Astrocyte of the spinal cord (primary cell): ENCODE measurements at places on chromosomes 3 and 15.

DNA sequence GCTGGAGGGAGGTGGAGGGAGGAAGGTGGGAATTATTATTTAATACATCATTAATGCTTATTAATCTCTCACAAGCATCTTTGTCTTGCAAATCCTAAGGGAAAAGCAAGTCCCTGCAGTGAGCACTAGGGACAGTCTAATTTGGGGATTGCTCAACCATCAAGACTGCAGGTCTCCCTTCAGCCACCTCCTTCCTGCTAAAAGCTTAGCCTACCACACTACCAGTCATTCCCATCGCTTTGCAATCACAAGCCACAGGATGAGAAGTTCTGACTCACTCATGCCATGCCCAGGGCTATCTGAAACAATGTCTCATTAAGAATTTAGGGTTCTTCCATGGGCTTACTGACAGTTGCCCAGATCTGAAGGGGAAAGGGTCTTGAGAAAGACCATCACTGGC lies 51.0 kb upstream of the EIF1B start:
- DNase-seq: no peak

GRCh38 chr3:182671541-182671940 lies 121.8 kb upstream of the ATP11B start:
- DNase-seq: no peak

DNA sequence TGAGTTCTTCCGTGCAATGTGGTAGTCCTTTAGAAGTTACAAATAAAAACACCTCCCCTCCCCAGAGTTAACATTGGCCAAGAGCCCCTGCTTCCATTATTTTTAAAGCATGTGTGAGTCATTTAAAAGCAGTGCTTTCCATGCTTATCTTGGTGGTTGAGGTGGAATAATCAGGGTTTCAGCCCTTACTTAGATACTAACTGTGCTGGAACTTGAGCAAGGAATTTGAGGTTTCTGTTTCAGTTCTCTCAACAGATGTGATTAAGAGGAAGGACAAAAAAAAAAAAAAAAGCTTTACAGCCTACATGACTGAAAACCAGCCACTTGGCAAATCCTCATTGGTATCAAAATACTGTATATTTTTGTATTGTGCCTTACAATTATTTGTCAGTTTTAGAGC lies 64.5 kb downstream of the CGNL1 start:
- peak; percentile 91 for DNase-seq

GRCh38 chr3:48466386-48467109 lies 20.0 kb downstream of the ATRIP start:
- DNase-seq: no peak

- DNase-seq: no peak
These were observed 764.5 kb downstream of the TUSC7 start for GRCh38 chr3:117473981-117474538.

GRCh38 chr3:144429719-144430121 lies 458.1 kb downstream of the DIPK2A start:
- DNase-seq: no peak

- DNase-seq: no peak
These were observed 11.2 kb downstream of the ALDH1A3 start for GRCh38 chr15:100890850-100891249.

GRCh38 chr15:66644000-66644787 lies 57.8 kb upstream of the SMAD6 start:
- DNase-seq: no peak

DNA sequence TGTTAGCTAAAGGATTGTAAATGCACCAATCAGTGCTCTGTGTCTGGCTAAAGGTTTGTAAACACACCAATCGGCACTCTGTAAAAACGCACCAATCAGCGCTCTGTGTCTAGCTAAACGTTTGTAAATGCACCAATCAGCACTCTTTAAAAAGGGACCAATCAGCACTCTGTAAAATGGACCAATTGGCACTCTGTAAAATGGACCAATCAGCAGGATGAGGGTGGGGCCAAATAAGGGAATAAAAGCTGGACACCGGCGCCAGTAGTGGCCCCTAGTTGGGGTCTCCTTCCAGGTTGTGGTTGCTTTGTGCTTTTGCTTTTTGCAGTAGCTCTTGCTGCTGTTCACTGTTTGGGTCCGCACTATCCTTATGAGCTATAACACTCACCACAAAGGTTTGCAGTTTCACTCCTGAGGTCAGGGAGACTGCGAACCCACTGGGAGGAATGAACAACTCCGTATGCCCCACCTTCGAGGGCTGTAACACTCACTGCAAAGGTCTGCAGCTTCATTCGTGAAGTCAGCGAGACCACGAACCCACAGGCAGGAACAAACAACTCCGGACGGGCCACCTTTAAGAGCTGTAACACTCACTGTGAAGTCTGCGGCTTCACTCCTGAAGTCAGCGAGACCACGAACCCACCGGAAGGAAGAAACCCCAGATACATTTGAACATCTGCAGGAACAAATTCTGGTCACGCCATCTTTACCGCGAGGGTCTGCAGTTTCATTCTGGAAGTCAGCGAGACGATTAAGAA lies 1.1 kb upstream of the SUCLG2 start:
- DNase-seq: no peak

GRCh38 chr3:131277836-131278497 lies 103.6 kb upstream of the NUDT16 start:
- peak; percentile 47 for DNase-seq

GRCh38 chr3:151404316-151404715 lies 19.8 kb upstream of the P2RY12 start:
- peak; percentile 73 for DNase-seq

DNA sequence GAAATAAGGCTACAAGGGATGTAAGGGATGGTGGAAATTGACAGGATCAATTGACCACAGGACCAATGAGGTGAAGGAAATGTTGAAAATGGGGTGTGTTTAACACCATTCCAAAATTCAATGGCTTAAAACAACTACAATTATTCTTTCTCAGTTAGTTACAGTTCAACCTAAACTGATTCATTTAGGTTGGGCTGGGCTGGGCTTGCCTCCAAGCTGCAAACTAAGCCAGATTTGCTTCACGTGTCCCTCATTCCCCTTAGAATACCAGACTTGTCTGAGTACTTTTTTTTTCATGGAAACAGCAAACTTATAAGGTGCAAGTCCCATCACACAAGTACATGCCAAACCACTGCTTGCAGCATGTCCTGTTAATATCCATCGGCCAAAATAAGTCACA lies 280.1 kb downstream of the NEK10 start:
- no peak for DNase-seq

DNA sequence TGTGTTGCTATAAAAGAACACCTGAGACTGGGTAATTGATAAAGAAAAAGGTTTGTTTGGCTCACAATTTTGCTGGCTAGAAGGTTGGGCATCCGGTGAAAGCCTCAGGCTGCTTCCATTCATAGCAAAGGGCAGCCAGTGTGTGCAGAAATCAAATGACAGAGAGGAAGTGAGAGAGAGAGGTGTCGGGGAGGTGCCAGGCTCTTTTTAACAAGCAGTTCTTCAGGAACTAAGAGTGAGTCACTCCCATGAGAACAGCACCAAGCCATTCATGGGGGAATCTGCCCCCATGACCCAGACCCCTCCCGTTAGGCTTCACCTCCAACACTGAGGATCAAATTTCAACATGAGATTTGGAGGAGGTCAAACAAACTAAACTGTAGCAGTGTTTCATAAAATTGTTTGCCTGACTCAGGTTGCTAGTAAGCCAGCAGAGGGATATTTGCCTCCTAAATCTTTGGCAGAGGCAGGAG lies 4.5 kb upstream of the PARP15 start:
- DNase-seq: peak; percentile 30

GRCh38 chr3:17828388-17828787 lies 86.0 kb upstream of the TBC1D5 start:
- no peak for DNase-seq

- peak; percentile 18 for DNase-seq
These were observed 77.9 kb upstream of the NTRK3 start for GRCh38 chr15:88334436-88334835.

DNA sequence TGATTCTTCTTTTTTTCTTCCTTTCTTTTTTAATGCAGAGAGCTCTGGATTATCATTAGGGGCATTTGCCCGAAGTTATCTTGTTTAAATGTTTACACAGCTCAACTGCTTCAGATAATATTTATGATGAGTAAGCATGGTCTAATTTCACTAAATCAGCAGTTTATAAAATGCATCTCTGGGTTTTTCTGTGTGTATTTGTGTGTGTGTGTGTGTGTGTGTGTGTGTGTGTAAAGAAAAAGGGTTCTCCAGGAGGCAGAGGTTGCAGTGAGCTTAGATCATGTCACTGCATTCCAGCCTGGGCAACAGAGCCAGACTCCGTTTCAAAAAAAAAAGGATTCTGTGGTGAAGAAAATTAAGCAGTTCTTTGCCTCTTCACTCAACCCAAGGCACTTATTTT lies 25.9 kb upstream of the TNFSF10 start:
- no peak for DNase-seq

- DNase-seq: no peak
These were observed 24.0 kb downstream of the TGFBR2 start for GRCh38 chr3:30630238-30631030.

DNA sequence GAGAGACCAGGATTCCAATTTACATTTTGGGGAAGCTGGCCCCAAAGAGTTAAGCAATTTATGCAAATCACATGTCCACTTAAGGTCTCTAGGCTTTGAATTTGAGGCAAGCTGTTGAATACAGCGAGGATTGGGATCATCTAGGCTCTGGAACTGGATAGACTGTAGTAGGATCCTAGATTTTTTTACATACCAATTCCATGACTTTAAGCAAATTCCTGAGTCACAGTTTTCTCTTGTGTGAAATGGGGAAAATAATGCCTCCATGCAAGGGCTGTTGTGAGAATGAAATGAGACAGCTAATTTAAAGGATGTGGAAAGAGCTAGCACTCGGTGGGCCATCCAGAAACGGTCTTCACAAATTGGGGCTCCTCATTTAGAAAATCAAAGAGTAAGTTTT lies 103.4 kb downstream of the MINAR1 start:
- DNase-seq: no peak

- DNase-seq: peak; percentile 59
These were observed 51.8 kb downstream of the MITF start for GRCh38 chr3:69791106-69791505.

- no peak for DNase-seq
These were observed 33.0 kb downstream of the CCDC12 start for GRCh38 chr3:46943237-46944187.

- no peak for DNase-seq
These were observed 44.1 kb downstream of the CD200R1 start for GRCh38 chr3:112930771-112931170.

DNA sequence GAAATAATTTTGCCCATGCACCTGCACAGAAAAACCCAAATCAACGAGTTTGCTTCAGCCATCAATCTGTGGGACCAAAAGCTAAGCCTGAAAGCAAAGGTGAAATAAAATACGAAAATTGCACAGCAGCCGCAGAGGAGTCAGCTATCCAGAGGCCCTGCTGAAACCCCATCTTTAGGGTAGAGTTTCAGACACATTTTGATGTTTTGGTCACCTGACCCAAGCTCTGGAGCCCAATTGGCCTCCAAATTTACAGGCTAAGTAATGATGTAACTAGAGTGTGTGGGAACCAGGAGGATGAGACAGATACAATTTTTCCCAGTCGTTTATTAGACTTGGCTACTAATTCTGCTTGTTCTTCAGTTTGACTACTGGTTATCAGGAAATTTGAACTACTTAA lies 308.6 kb upstream of the ATP11B start:
- DNase-seq: no peak
